ENCODE measurements at places on chromosomes 6 and 20.

- no peak for DNase-seq
These were observed 188.8 kb upstream of the BTBD3 start for GRCh38 chr20:11728937-11729336.

GRCh38 chr20:24685736-24686135 lies 216.3 kb downstream of the SYNDIG1 start:
- DNase-seq: peak; percentile 29

- DNase-seq: peak; percentile 97
These were observed 24.8 kb downstream of the MAFB start for GRCh38 chr20:40663991-40664880.

DNA sequence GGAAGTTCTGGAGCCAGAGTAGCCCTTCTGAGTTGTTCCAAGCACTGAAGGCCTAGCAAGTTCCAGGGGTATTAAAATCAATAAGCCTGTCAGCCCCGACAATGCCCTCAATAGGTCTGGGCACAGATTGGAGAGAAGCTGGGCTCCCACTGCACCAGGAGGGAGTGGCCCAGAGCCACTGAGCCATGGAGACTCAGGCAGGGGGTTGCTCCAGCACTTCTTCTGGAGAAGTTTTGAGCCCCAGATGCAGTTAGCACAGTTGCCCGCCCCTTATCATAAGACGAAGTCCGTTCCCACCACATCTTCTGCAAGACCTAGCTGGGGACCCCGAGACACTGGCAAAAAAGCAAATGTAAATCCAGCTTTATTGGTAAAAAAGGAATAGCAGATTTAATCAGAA lies 13.0 kb downstream of the DEFB132 start:
- DNase-seq: no peak

DNA sequence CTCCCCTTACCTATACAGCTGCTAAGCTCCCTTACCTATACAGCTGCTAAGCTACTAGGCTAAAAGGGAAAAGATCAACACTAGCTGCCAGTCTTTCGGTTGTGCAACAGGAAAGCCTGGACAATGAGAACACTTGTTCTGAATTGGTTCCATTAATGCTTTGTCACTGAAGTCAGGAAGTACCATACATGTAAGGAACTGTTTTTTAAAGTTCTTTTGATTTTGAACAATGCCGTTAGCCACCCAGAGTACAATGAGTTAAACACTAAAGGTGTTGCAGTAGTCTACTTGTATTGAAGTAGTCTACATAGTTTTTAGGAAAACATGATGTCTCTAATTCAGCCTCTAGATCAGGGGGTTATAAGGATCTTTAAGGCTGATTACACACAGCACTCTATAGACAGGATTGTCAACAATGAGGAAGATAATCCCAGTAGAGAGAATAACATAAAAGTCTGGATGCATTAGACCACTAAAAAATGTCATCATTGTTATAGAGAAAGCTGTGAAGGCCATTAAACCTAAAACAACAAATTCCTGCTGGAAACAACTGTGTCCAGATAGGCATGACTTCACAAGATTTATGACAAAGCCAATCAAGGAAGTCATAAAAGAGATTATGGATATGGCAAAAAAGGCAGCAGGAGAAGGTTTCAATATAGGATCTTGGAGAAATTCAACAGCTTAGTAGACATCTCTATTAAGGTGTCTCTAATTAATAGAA lies 306.3 kb downstream of the PHF3 start:
- DNase-seq: no peak

GRCh38 chr20:9397928-9398327 lies 116.5 kb upstream of the LAMP5 start:
- no peak for DNase-seq

DNA sequence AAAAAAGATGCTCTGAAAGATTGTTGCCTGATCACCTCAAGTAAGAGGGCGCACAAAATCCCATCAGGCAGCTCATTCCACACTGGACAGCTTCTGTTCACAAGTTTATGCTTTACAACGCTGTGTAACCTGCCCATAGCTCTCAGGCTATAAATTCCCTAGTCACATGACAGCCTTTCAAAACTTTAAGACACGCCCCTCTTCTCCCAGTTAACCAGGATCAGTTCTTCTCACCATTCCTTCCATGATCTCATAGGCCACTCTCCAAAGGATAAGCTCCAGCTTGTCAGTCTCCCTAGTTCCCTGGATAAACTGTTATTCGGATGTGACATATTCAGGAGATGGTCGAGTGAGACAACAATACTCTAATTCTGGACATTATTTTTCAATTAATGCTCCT lies 15.0 kb downstream of the ADNP start:
- peak; percentile 57 for DNase-seq

DNA sequence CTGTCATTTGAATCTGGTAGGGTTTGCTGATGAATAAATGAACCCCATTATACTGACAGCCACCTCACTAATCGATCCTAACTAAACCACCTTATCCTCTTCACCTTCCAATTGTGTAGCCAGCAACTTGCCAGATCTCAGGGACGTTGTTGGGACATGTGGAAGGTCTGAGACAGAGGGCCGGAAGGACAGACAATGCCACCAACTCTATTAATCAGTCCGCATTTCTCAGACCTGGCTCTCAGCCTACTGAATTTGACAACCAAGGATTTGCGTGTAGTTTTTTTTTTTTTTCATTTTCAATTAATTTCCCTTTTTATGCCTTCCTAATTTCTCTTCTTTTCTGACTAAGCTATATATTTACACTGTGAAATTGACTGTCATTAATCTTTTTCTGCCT lies 122.5 kb downstream of the CARMIL1 start:
- no peak for DNase-seq

DNA sequence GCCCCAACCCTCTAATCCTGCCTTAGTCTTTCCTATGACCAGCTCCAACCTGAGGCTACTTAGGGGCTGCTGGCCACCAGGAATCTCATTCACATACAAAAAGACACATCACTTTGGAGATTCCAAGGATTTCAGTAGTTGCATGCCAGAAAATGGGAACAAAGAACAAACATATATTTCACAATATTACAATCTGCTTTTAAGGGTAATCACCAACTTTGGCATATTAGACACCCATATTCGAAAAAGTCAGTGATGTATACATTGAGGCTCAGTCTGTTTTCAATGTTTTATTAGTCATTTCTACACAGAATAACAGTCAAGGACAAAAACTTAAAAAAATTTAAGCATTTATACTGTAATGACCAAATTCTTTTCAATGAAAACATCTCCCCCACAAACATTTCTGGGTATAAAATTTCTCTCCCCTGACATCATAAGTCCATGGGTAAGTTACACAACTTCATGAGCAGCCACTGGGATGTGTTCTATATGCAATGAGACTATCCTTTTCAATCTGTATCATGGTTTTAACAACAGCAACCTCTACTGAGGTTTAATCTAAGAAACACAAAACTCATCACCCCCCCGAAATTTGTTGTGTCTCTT lies 103.5 kb downstream of the MAP7 start:
- no peak for DNase-seq

- no peak for DNase-seq
These were observed 22.2 kb downstream of the EIF2S2 start for GRCh38 chr20:34089655-34090345.

GRCh38 chr20:38193586-38194105 lies 28.6 kb upstream of the TGM2 start:
- peak; percentile 32 for DNase-seq

GRCh38 chr6:16989382-16989781 lies 112.5 kb upstream of the STMND1 start:
- DNase-seq: no peak
